Esophagus mucosa (tissue), 1 donor: ENCODE measurements at places on chromosomes 3 and 15. TPM values are rescaled to one million over a fixed set of nuclear protein-coding genes. Genes with fewer than 3 reads are reported as not detected.

The MESP2 gene
- total RNA-seq, result 0.40 TPM

The MGA gene
- 18.2 TPM for total RNA-seq

The GOLGA6L9 gene
- 6.1 TPM for total RNA-seq

The CRABP1 gene
- not detected for total RNA-seq

The VEPH1 gene
- 0.40 TPM for total RNA-seq

The NPRL2 gene
- total RNA-seq, result 11.0 TPM

GRCh38 chr3:101119535-101119934 is 126.3 kb upstream of the ABI3BP start:
- ATAC-seq, result no peak

DNA sequence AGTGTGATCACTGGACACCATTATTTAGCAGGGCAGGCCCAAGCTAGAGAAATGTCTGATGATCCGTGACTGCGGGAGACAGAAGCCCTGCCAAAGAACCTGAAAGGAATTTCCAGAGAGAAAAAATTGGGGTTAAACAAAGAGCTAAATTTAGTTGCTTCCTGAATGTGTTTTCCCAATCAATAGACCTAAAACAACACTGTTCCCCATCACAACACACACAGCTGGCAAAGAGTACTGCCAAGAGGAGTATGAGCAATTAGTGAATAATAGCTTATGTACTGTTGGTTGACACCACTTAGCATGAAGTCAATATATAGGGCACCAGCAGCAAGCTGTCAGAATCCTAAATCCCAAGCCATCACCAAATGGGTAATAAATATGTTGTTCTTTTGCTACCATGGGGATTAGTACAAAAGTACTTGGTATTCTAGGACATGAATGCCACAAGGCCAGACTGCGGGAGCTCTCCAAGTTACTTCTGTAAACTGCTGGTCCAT is 35.7 kb downstream of the CLK3 start:
- peak; percentile 45 for ATAC-seq

DNA sequence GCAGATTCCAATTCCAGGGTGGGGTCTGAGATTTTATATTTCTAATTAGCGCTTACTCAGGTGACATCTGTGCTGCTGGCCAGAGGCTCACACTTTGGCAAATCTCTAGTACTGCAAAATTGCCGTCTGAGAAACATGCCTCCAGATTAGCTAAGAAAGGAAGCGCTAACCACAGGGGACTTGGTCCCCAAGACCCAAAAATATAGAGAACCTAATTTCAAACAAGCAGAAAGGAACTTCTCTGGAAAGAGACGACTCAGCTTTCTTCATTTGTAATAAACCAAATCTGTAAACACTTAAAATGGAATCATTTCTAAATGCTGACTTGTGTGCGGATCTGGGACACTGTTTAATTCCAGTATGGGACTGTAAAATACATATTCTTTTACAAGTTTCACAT is 55.7 kb downstream of the B3GNT5 start:
- ATAC-seq, result no peak

DNA sequence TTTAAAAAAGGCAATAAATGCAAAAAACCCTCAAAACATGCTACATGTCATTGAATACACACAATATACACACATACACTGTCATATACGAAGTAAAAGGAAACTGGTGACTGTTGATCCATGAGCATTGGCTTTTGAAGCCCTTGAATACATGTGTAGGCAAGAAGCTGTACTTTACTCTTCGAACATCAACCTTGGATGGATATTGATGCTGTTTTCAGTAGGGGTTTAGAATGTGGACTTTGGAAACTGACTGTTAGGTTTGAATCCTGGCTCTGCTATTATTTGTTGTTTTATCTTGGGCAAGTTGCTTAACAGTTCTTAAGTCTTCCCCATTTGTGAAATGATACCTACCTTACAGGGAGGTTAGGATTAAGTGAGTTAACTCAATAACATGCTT is 30.5 kb downstream of the RNF13 start:
- no peak for ATAC-seq

DNA sequence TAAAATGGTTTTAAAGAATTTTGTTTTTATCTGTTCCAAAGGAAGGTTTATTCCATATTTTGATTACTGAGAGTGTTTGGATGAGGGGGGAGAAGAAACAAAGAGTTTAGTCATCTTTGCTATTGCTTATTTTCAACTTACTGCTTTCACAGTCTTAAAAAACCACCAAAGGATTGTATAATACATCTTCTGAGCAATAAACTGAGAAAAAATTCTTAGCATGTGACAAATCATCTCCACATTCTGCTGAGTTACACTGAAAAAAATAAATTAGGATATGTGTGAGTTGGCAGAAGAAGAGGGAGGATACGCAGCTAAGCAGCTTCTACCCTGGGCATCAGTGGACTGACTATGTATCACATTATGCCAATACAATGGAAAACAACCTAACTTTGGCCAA is 23.2 kb upstream of the ACTC1 start:
- no peak for ATAC-seq

DNA sequence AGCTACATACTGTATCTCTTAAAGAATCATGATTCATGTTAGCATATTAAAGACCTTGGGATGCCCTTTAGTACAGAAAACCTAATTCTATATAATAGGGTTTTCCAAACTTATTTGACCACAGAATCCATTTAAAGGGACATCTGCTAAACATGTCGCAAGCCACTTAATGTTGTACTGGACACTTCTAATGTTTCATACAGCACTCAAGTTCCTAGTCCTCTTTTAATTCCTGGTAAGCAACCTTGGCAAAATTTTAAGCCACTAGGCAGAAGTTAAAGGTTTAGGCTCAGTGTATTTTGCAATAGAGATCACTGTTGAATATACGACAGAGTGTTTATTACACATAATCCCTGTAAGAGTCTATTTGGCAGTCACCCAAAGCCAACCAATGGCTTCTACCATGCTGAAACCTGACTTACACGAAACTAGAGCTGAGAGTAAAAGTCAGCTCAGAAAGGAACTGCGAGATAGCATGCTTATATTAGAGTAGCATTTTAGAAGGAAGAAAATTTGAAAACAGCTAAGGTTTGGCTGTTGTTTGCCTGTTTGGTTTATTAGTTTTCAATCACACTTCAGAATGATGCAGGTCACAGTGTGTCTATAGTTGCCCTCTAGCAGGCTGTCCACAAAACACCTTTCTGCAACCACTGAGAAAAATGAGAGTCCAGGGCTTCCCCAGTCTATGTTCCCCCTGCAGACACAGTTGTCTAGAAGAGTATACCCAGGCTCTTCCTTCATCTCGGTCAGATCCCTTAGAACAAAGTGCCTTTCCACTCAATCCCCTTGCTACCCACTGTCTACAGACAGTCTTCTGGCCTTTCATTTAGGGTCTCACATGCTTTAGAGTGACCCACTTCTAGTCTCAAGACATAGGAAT is 104.4 kb downstream of the FMN1 start:
- ATAC-seq, result peak; percentile 95

DNA sequence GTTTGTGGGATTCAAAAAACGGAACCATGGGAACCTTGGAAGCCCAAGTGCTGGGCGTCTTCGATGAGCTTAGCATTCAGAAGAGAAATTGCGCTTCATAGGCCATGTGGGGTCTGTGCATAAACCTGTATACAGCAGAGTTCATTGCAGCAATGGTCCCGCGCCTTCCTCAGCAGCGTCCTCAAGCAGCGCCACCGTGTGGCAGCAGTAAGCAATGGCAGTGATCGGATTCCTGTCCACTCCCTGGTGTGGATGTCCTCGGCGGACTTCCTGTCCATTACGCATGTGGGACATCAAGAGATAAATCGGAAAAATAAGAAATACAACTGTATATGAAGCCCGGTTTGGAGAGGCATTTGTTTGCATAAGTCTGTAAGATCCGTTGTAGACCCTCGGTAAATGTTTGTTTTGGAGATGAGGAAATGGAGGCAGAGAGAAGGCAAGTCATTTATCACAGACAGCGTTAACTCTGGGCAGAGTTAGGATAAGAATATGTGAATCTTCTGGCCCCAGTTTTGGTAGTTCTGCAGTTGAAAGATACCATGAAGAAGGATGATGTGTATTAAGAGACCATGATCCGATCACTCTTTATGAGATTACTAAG is 57.7 kb downstream of the CNTN4 start:
- no peak for ATAC-seq

GRCh38 chr3:71056327-71056726 is 527.2 kb downstream of the FOXP1 start:
- peak; percentile 75 for ATAC-seq

- no peak for ATAC-seq
Measured at GRCh38 chr15:83199288-83199687, 8.3 kb downstream of the HDGFL3 start.

- ATAC-seq, result no peak
Measured at GRCh38 chr3:184942735-184943134, 130.8 kb downstream of the VPS8 start.

GRCh38 chr15:41337631-41338522 is 5.2 kb downstream of the NUSAP1 start:
- ATAC-seq, result no peak

DNA sequence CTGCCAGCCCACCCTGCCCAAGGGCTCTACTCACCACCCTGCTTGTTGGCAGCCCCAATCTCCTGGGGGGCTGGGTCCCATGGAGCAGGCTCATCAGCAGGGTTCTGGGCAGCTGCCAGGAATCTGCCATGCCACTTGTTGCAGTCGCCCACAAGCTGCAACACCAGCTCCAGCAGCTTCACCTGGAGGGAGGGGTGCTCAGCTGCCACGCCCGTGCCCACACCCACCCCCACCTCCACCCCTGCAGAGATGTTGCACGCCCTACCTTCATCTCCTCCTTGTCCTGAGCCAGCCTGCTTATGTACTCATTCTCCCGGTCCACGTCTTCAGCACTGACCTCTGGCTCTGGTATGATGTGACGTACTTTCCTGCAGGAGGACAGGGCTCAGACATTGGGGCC is 77.9 kb upstream of the C2CD4B start:
- peak; percentile 22 for ATAC-seq

GRCh38 chr3:53919741-53920140 is 28.1 kb upstream of the SELENOK start:
- no peak for ATAC-seq

GRCh38 chr3:126696701-126697267 is 7.3 kb upstream of the CHCHD6 start:
- ATAC-seq, result no peak

DNA sequence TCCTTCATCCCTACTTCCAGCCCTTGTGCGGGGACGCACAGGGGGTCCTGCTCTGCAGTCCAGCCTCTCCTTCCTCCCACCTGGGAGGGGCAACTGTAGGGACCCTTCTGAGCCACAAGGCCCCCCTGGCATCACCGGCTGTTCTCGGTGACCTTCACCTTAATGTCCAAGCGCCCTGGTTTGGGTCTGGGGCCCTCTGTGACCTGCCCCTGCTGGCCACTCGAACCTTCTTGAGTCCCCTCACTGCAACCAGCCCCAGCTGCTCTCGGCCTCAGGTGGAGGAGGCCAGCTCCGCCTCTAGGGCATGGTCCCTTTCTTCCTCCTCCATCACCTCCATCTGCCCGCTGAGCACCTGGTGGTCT is 57.9 kb downstream of the RGMA start:
- ATAC-seq, result no peak

- ATAC-seq, result peak; percentile 91
Measured at GRCh38 chr3:73718326-73719110, 93.8 kb upstream of the PDZRN3 start.

DNA sequence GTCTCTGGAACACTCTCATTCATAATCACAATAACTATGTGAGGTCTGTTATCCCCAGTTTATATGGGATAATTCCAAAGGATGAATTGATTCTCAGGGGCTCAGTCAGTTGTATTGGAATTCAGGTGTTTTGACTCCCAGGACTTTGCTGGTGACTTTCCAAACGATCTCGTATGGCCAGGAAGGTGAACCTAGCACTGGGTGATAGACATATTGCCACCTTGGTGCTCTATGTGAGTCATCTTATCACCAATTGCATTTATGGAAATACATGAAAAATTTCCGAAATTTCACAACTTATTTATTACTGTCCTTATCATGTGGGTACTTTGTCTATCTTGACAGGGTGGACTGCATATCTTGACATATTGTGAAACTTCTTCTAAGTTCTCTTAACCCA is 287.3 kb downstream of the WDR72 start:
- ATAC-seq, result no peak

GRCh38 chr15:88454867-88455810 is 12.0 kb downstream of the MRPL46 start:
- ATAC-seq, result peak; percentile 91

- ATAC-seq, result no peak
Measured at GRCh38 chr15:63942486-63943365, 103.6 kb downstream of the DAPK2 start.

DNA sequence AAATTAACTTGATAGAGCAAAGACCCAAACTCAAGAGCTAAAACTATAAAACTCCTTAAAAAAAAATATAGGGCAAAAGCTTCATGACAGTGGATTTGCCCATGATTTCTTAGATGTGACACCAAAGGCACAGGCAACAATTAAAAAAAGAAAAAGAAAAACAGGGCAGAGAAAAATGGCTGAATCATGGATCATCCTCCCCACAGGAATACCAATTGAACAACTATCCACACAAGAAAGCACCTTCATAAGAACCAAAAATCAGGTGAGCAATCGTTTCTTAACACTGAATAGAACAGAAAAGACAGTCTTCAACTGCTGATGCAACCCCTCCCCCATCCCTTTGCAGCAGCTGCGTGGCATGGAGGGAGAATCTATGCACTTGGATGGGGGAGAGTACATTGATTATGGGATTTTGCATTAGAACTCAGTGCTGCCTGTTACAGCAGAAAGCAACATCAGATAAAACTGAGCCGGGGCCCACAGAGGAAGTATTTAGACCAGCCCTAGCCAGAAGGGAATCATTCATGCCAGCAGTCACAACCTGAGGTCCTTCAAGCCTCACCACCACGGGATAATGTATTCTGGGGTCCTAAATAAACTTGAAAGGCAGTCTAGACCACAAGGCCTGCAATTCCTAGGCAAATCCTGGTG is 15.7 kb downstream of the C3orf33 start:
- ATAC-seq, result no peak

DNA sequence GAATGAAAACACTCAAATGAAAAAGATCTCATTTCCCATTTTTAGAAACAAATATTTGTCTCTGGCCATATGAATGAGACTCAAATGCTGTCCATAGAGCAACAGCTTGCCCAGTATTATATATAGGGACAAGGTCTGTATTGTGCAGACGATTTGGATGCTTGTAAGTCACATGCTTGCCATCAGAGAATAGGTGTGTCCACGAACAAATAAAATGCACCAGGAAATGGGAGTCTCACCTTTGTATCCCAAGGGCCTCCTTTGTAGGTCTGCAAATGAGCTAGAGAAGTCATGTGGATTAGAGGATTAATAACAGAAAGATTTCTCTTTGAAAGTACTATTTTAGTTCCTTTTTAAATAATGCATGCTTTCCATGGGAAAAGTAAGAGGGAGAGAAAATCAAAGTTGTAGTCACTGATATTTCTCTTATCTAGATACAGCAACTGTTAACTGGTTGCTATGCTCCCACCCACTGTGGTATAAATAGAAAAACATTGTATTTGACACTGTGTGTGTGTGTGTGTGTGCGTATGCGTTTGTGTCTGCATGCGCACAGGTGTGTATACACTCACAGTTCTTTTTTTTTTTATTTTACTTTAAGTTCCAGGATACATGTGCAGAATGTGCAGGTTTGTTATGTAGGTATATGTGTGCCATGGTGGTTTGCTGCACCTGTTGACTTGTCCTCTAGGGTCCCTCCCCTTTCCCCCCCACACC is 383.4 kb upstream of the ARRDC4 start:
- ATAC-seq, result no peak
